Brain (organoid and tissue), 16 donors: ENCODE measurements at places on chromosomes 16 and 17. TPM values are rescaled to one million over a fixed set of nuclear protein-coding genes. Genes with fewer than 3 reads are reported as not detected.

Gene NPIPA2
- polyA plus RNA-seq = not detected

Gene SPNS3
- polyA plus RNA-seq = 0.41 TPM

Gene CDYL2
- 6.3 TPM for polyA plus RNA-seq

Gene ZNF785
- 13.3 TPM for polyA plus RNA-seq

Gene MEIOB
- 6.8 TPM for polyA plus RNA-seq

Gene ANKRD40CL
- not detected for polyA plus RNA-seq

Gene CEP112
- polyA plus RNA-seq = 2.4 TPM

Gene ST6GALNAC2
- polyA plus RNA-seq = 8.3 TPM

Gene KRTAP9-8
- not detected for polyA plus RNA-seq

Gene SSTR5
- not detected for polyA plus RNA-seq

Gene SLC38A10
- 38.7 TPM for polyA plus RNA-seq

Gene TSR1
- polyA plus RNA-seq = 15.9 TPM

Gene ITGA3
- 41.3 TPM for polyA plus RNA-seq

Gene SLFN12L
- not detected for polyA plus RNA-seq

Gene RNF43
- 0.56 TPM for polyA plus RNA-seq

Gene HYDIN
- 4.6 TPM for polyA plus RNA-seq

Gene PITPNM3
- polyA plus RNA-seq = 6.5 TPM

Gene LRRC75A
- 38.0 TPM for polyA plus RNA-seq

Gene FBXL16
- polyA plus RNA-seq = 188 TPM

Gene HIC1
- polyA plus RNA-seq = 2.6 TPM

Gene NPIPB9
- polyA plus RNA-seq = not detected

Gene PPP1R27
- polyA plus RNA-seq = not detected

Gene TAF15
- polyA plus RNA-seq = 160 TPM

Gene NACA2
- polyA plus RNA-seq = not detected

Gene EPN3
- 2.1 TPM for polyA plus RNA-seq

Gene NUDT7
- polyA plus RNA-seq = 11.3 TPM

Gene SALL1
- 21.6 TPM for polyA plus RNA-seq

Gene HOXB9
- 5.0 TPM for polyA plus RNA-seq

Gene SLC13A2
- not detected for polyA plus RNA-seq

Gene IRX5
- 7.9 TPM for polyA plus RNA-seq

Gene CYB5D1
- polyA plus RNA-seq = 11.5 TPM

Gene CCL7
- polyA plus RNA-seq = not detected

Gene EMC8
- 35.2 TPM for polyA plus RNA-seq

Gene SHISA6
- polyA plus RNA-seq = 3.2 TPM

Gene TMEM235
- polyA plus RNA-seq = 9.8 TPM

Gene NAGS
- polyA plus RNA-seq = 1.2 TPM

Gene KREMEN2
- polyA plus RNA-seq = 1.1 TPM

Gene INCA1
- polyA plus RNA-seq = 3.5 TPM

Gene MOSMO
- 7.8 TPM for polyA plus RNA-seq

Gene CFAP97D1
- not detected for polyA plus RNA-seq

Gene TMEM114
- polyA plus RNA-seq = not detected

Gene KRT9
- not detected for polyA plus RNA-seq
